CD4-positive, alpha-beta T cell treated with Interleukin-6 at 100 ng/mL for 8 hours (primary cell): ENCODE measurements at places on chromosomes 16 and 17.

DNA sequence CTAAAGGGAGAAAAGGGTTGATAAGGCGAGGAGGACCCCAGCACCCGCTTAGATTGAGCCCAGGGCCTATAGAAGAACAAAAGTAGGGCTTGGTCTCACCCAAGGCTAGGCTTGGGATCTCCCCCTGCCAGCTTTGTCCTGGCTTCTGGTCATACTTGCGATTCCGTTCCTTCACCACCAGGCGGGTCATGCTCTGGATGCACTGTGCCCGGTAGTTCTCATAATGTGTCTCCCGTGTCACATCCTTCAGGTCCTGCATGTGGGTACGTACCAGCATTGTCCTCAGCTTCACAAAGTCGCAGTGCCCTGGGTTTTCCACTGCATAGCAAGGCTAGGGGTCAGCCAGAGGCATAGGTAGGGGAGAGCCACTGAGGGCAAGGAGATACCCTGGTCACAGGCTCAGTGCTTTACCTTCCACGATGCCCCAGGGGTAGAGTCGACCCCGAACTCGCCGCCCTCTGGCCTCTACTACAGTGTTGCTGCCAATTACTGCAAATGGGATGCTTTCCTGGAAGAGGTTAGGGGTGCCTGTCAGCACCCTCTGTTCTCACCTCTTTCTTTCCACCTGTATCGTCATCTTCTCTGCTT is 6.5 kb upstream of the MTMR4 start:
- no peak for DNase-seq

DNA sequence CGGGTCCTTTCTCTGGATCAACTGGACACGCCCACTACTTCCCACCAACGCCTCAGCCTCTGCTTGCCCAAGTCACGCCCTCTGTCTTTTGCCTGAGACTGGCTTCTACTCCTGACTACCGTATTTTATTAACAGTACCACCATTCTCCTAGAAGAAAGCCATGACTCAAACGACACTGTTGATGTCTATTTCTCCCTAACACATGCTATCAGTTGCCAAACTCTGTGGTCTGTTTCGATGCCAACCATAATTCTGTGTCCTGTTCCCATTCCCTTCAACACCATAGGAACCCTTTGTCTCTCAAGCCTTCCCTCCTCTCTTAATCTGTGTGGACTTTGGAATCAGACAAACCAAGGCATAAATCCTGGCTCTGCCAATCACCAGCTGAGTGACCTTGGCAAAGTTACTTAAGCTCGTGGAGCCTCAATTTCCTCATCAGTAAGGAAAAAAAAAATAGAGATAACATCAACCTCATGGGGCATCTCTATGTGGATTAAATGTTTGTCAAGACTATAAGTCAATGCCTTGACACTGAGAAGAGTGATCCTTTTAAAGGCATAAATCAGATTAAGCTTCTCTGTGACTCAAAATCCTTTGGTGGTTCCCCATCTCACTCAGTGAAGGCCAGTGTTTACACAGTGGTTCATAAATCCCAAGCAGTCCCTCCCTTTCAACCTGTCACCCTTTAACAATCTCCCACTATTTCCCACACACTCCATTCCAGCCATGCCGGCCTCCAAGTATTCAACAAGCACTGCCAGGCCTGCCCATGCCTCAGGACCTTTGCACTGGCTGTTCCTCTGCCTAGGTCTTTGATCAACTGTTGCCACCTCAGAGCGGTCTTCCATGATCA is 45.6 kb downstream of the ERN1 start:
- DNase-seq, result no peak

- DNase-seq, result no peak
These were observed 176.4 kb upstream of the KCNJ16 start for GRCh38 chr17:69898601-69899000.

DNA sequence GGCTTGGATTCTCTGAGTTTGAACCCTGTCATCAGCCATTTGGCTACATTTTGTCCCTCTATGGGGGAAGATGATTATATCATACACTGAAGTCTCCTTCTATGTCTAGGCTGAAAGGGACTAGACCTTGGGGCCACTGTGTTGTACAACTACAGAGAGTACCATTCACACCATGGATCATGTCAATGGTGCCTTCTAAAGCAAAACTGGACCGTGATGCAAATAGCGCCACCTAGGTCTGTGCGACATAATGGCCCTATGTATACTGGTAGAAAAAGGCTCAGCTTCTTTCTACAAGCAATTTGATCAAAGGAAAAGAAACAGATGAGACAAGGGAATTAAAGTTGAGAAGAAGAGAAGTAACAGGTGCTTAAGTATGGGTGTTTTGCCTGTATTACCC is 100.7 kb downstream of the LYRM1 start:
- DNase-seq, result no peak

DNA sequence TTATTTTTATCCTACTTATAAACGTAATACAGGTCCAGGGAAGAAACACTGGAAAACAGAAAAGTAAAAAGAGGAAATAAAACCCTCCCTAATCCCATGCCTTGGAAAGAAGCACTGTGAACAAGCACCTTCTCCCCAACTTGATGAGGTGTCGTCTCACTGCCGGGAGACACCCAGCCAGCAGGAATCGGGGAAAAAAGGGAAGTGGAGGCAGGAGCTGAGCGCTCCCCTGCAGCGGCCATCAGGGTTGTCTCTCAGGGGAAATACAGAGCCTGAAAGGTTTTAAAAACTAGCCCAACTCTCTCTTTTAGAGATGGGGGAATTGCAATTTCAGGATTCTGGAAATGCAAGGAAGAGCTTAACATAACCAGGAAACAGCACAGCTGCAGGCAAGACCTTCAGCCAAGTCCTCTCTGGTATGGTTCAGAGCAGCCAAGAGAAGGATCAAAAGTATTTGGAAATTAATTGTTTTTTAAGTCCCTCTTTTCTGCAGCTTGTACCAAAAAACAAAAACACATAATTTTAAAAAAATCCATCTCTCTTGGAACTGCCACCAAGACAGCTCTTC is 96.3 kb upstream of the RCVRN start:
- no peak for DNase-seq
